ENCODE measurements at places on chromosomes 1 and 21. TPM values are rescaled to one million over a fixed set of nuclear protein-coding genes. Genes with fewer than 3 reads are reported as not detected.

- no peak for DNase-seq
Observed at GRCh38 chr21:28580585-28580984, 412.1 kb downstream of the LTN1 start.

GRCh38 chr1:18230840-18231239 lies 123.2 kb downstream of the IGSF21 start:
- DNase-seq: no peak

- no peak for DNase-seq
Observed at GRCh38 chr1:173297798-173298391, 90.8 kb upstream of the TNFSF4 start.

GRCh38 chr1:37434292-37435225 lies 39.8 kb upstream of the ZC3H12A start:
- DNase-seq: no peak

DNA sequence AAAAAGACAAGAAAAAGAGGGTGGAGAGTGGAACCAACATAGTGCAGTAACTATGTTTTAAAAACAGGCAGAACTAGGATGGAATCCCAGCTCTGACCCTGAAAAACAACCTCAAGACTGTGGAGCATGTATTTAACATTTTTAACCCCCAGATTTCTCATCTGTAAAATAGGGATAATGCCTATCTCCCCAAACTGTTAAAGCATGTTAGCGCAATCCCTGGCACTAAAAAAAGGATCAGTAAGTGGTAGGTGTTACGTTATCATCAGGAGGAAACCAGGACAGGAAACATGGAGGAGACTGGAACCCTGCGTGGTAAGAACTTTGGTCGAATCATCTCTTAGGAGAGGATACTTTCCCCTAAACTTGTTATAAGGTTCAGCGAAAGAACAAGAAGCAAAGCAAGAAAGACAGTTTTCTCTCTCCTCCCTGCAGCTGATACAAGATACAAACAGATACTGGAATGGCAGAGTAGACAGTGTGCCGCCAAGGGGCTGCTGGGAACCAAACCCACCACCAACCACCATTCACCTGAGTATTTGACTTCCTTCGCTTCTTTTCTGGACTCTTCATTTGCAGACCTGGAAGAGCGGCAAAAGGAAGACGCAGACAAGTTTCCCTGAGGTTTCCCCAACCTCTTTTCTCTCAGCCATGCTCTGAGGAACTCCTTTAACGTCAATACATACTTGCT lies 991 bp downstream of the PYGO2 start:
- DNase-seq: no peak

DNA sequence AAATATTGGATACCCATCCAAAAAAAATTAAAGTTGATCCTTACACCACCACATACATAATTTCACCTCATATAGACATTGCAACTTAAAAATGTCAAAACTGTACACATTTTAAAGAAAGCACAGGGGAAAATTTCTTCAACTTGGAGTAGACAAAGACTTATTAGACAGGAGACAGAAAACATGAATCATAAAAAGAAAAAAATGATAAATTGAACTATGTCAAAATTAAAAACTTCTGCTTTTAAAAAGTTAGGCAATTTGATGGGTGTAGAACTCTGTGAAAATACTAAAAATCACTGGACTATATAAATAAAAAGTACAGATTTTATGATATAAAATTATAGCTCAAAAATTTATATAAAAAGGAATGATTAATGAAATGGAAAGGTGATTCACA lies 4.4 kb upstream of the OR10K1 start:
- DNase-seq: no peak

DNA sequence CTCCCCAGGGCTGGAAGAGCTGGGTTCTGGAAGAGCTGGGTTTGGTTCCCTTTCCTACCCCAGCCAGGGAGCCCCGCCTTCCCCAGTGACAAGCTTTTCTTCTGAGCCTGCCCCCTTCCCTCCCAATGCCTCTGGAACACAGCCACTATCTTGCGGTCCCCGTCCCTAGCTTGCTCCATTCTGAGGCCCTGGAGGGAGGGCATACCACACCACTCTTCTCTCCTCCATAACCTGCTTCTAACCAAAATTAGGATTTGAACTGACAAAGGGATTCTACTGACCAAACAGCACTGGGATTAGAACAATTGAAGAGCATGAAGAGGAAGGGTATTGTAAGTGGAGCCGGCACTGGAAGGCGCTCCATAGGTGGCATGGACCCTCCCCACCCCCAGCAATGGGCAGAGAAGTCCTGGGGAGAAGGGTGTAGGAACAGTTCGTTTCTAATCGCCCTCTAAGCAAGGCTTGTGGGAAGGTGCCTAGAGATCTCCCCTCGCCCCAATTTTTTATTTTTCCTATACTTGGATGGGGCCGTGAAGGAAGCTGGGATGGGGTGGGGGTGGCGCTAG lies 690 bp downstream of the C1orf216 start:
- no peak for DNase-seq

GIPC2 gene
- polyA plus RNA-seq: 0.04 TPM

GRCh38 chr1:87335175-87335884 lies 6.7 kb downstream of the LMO4 start:
- no peak for DNase-seq

DNA sequence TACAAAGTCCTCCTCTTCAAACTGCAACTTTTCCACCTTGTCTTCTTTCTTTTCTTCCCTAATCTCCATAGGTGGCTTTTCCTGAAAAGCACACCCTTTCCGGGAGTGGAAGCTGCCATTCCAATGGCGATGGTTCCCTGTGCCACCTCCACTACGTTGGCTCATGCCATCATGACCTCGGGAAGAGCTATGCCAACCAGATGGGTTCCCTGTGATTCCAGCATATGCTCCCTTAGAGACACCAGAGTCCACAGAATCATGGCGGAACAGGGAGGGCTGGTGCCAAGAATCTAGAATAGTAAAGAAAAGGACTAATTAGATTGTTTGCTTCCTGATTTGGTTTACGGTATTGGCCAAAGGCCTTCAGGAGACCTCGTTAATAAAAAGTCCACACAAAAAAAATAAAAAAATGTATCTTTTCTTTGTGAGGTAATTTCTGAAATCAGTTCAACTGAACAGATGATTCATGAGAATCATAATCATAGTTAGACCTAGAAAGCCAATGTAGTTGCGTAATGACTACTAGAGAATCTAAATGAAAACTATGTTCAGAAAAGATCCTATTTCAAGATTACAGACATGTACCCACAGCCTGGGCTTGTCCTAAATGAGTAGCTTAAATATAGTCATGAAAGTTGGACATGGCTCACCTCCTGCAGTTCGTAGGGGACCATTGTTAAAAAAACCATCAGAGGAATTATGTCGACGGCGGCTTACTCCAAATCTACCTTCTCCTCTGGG lies 30.9 kb upstream of the CCDC17 start:
- DNase-seq: no peak

PRAMEF11 gene
- polyA plus RNA-seq: not detected

Data from BJ (cell line).